ENCODE measurements at places on chromosomes 5 and 9. TPM values are rescaled to one million over a fixed set of nuclear protein-coding genes. Genes with fewer than 3 reads are reported as not detected.

- H3K4me1 ChIP-seq = peaks cover 31% of the 10 kb centered on the region
- H3K27me3 ChIP-seq = no peaks in the 10 kb centered on the region
- H3K27ac ChIP-seq = peak overlapping the region; percentile 10
- DNase-seq = no peak
- H3K4me3 ChIP-seq = no peak overlapping the region
Measured at GRCh38 chr9:18060269-18060934, 413.6 kb upstream of the ADAMTSL1 start.

DNA sequence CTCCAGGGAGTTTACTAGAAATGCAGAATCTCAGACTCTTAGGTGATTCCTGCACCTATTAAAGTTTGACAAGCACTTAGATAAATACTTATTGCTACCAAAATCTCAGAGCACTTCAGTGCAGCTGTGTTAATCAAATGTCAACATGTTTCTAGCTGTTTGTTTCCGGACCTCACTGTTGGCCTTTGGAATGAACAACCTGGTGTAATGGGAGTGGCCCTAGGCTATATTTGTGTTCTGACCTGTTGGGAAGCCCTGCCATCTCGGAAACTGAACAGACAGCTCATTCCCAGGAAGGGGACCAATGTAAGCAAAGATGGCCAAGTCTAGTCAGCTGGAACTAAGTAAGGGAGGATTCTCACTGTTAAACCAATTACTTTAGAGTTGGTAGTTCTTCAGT is 145.0 kb upstream of the SLC28A3 start:
- H3K27me3 ChIP-seq = no peaks in the 10 kb centered on the region
- H3K4me1 ChIP-seq = no peaks in the 10 kb centered on the region
- DNase-seq = peak; percentile 11
- no peaks in the 10 kb centered on the region for H3K36me3 ChIP-seq

- no peaks in the 10 kb centered on the region for H3K4me1 ChIP-seq
- H3K4me3 ChIP-seq = no peak overlapping the region
- H3K36me3 ChIP-seq = no peaks in the 10 kb centered on the region
- H3K27ac ChIP-seq = no peak overlapping the region
Measured at GRCh38 chr5:32059761-32060530, 114.2 kb downstream of the GOLPH3 start.

DNA sequence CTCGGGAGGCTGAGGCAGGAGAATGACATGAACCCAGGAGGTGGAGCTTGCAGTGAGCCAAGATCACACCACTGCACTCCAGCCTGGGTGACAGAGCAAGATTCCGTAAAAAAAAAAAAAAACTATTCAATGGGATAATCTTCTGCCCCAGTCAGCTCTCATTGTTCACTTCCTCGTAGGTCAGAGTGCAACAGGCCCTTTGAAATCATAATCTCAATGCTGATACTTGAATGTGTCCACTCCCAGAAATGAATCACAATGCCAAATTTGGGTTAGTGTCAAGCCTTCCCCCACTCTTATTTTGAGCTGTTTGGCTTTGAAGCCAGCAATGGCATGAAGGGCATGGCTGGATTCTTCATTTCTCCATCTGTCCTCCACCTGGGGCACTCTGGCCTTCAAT is 610.3 kb upstream of the KLF4 start:
- no peak overlapping the region for H3K27ac ChIP-seq
- H3K4me3 ChIP-seq = no peak overlapping the region
- H3K4me1 ChIP-seq = no peaks in the 10 kb centered on the region
- H3K36me3 ChIP-seq = no peaks in the 10 kb centered on the region
- no peak for DNase-seq

DNA sequence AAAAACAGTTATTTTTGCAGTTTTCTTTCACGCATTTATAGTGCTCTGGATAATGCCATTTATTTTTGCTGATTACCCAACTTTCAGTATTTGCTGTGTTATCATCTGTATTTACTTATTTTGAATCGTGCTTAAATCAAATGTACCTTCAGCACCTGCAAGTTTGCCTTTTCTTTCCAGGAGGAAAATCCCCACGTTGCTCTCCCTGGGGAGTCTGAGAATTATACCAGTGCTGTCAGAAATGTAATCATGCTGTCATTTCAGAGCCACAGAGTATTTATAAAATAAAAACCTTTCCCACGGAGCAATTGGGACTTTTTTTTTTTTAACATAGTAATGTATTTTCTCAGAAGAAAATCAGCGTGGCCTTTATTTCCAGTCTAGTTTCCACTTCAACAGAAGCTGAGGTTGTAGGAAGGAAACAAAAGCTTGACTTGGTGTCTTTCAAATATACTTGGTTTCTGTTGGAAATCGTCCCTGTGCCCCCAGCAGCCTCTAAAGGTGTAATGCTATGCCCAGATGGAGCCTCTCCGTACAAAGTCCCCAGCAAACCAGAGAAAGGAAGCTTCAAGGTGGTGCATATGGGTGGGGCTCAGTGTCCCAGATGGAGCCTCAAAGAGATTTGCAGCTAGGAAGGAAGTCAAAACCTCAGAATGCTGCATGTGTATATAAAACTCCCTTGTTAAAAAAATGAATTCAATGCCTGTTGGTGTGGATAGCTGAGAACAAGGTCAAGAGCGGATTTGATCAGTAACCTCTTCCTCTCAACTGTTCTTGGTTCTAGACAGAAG is 2.1 kb downstream of the GPR150 start:
- H3K4me3 ChIP-seq = no peak overlapping the region
- peaks cover 18% of the 10 kb centered on the region for H3K4me1 ChIP-seq
- no peak for DNase-seq
- peaks cover 48% of the 10 kb centered on the region for H3K27me3 ChIP-seq
- H3K36me3 ChIP-seq = no peaks in the 10 kb centered on the region

DNA sequence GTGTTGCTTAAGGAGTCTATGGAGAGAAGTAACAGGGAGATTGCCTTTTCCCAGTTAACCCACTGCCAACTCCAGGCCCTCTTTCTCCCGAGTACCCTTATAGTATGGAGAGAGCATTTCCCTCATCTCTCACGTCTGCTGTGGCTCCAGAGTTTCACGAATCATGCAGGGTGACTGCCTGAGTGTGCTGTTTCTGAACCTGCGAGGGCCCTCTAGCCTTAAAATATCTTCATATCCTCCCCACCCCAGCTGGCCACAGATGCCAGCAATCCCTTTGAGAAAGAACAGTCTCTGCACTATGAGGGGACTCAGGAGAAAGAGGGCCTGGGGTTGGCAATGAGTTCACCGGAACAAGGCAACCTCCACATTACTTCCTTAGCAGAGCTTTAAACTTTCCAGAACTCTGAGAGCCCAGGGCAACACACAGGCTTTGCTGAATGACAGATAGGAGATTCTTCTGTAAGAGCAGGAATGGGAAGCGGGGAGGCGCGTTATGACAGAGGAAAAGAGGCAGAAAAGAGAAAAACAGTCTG is 81.6 kb upstream of the ANKH start:
- H3K4me1 ChIP-seq = peaks cover 12% of the 10 kb centered on the region
- H3K27me3 ChIP-seq = no peaks in the 10 kb centered on the region
- no peak overlapping the region for H3K4me3 ChIP-seq
- peak overlapping the region; percentile 39 for H3K27ac ChIP-seq
- DNase-seq = no peak

GRCh38 chr9:133463234-133463863 is 3.6 kb downstream of the CACFD1 start:
- DNase-seq = no peak
- no peaks in the 10 kb centered on the region for H3K36me3 ChIP-seq
- no peak overlapping the region for H3K27ac ChIP-seq
- H3K27me3 ChIP-seq = no peaks in the 10 kb centered on the region

DNA sequence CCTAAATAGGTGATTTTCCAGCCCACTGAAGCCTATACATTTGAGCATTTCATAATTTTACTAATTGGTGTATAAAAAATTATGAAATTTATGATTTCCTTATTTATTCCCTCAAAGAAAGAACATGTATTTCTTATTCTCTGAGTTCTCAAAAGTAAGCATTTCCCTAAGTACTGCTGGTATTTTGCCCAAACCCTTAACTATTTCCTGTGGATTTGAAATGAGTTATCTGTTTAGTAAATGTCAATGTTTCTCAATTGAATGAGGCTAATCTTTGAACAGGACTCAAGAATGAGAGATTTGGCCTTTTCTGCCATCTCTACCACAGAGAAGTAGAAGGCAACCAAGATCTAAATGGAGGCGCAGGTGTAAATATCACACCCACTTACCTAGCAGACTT is 751.7 kb downstream of the TLE1 start:
- H3K4me1 ChIP-seq = peaks cover 11% of the 10 kb centered on the region
- DNase-seq = no peak
- H3K27me3 ChIP-seq = no peaks in the 10 kb centered on the region
- no peak overlapping the region for H3K4me3 ChIP-seq

DNA sequence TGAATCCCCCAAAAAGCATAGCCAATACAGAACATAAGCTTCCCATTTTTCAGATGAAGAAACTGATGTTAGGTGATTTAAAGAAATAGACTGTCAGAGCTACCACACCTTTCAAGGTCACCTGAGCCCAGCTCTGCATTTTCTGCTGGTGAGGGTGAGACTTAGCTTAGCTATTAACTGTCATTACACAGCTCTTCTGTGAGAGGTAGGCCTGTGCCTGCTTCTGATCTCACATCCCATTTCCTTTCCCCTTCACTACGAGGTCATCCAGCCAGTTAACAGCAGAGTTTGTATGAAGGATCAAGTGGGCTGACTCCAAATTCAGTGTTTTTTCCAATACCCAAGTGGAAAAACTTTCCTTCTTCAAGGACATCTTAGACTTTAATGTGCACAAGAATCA is 528.6 kb upstream of the CLINT1 start:
- H3K4me1 ChIP-seq = peaks cover 4% of the 10 kb centered on the region
- H3K27me3 ChIP-seq = no peaks in the 10 kb centered on the region
- peak; percentile 25 for DNase-seq
- H3K4me3 ChIP-seq = no peak overlapping the region
- no peak overlapping the region for H3K27ac ChIP-seq
- no peaks in the 10 kb centered on the region for H3K36me3 ChIP-seq

GRCh38 chr9:133861086-133861485 is 122.9 kb upstream of the SARDH start:
- H3K36me3 ChIP-seq = no peaks in the 10 kb centered on the region
- no peak overlapping the region for H3K4me3 ChIP-seq
- H3K27me3 ChIP-seq = no peaks in the 10 kb centered on the region
- no peak overlapping the region for H3K27ac ChIP-seq
- H3K4me1 ChIP-seq = no peaks in the 10 kb centered on the region
- no peak for DNase-seq

GRCh38 chr5:143045062-143045461 is 274.9 kb downstream of the ARHGAP26 start:
- H3K27me3 ChIP-seq = no peaks in the 10 kb centered on the region
- no peak overlapping the region for H3K4me3 ChIP-seq
- no peak overlapping the region for H3K27ac ChIP-seq
- no peaks in the 10 kb centered on the region for H3K36me3 ChIP-seq
- H3K4me1 ChIP-seq = no peaks in the 10 kb centered on the region
- no peak for DNase-seq

The ADAMTS12 gene
- 8.9 TPM for total RNA-seq

The PDZD2 gene
- total RNA-seq = 4.0 TPM

The CCL27 gene
- total RNA-seq = not detected

The MZB1 gene
- not detected for total RNA-seq

The CDC14B gene
- 33.4 TPM for total RNA-seq

The FCN2 gene
- not detected for total RNA-seq

The SPATA9 gene
- total RNA-seq = not detected

The PRDM12 gene
- not detected for total RNA-seq

The CDKN2B-AS1 gene
- 1.1 TPM for total RNA-seq
